Mesenchymal stem cell (in vitro differentiated cells and primary cell): ENCODE measurements at places on chromosomes 16 and 17.

DNA sequence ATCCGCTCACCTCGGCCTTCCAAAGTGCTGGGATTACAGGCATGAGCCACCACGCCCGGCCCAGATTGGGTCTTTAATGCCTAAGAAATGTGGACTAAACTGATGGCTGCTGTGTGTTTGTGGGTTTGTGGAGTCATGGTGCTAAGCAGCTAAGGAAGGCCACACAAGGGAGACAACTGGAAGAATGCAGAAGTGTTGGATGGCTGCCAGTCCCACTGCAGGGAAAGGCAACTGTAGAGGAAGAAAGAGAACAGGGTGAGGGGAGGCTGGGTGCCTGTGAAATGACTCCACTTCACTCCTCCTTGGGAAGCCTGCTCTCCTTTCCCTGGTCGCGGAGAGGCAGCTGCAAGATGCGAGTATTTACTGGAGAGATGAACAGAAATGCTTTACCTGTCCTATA is 23.5 kb upstream of the SIAH1 start:
- H3K4me3 ChIP-seq = no peak overlapping the region
- H3K36me3 ChIP-seq = no peaks in the 10 kb centered on the region
- H3K27me3 ChIP-seq = no peaks in the 10 kb centered on the region
- peaks cover 11% of the 10 kb centered on the region for H3K4me1 ChIP-seq
- DNase-seq = peak; percentile 73

GRCh38 chr16:89352091-89352681 is 134.7 kb downstream of the ZNF778 start:
- H3K4me3 ChIP-seq = no peak overlapping the region
- no peak for DNase-seq
- peaks cover 14% of the 10 kb centered on the region for H3K36me3 ChIP-seq
- H3K4me1 ChIP-seq = peaks cover 31% of the 10 kb centered on the region

GRCh38 chr16:80993307-80993706 is 13.4 kb downstream of the CMC2 start:
- peaks cover 9% of the 10 kb centered on the region for H3K36me3 ChIP-seq
- H3K27me3 ChIP-seq = no peaks in the 10 kb centered on the region
- H3K4me1 ChIP-seq = no peaks in the 10 kb centered on the region
- peak; percentile 85 for DNase-seq
- H3K4me3 ChIP-seq = peak overlapping the region; percentile 23

DNA sequence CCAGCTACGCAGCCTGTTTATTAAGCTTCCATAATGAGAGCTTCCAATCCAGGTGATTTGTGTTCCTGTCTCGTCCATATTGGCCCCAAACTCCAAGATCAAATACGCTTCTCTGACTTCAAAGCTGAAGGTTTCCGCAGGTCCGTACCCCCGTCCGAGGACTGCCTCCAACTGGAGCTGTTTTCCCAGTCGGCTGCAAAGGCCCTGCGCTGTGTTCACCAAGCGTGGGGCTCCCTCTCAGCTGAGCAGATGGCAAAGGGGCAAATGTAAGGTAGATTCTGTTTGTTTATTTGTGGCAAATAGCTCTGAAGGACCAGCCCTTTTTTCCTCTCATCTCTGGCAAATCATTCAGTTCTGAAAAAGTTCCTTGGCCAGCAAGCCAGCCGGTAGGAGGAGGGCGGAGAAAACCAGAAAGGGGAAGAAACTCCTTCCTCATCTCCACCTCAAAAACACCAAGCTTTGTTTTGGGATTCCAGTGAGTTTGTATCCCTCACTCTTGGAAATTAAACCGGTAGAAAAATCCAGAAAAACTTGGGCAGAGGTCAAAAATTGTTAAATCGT is 35.2 kb downstream of the NXN start:
- no peak overlapping the region for H3K27ac ChIP-seq
- peaks cover 11% of the 10 kb centered on the region for H3K4me1 ChIP-seq
- no peak for DNase-seq

DNA sequence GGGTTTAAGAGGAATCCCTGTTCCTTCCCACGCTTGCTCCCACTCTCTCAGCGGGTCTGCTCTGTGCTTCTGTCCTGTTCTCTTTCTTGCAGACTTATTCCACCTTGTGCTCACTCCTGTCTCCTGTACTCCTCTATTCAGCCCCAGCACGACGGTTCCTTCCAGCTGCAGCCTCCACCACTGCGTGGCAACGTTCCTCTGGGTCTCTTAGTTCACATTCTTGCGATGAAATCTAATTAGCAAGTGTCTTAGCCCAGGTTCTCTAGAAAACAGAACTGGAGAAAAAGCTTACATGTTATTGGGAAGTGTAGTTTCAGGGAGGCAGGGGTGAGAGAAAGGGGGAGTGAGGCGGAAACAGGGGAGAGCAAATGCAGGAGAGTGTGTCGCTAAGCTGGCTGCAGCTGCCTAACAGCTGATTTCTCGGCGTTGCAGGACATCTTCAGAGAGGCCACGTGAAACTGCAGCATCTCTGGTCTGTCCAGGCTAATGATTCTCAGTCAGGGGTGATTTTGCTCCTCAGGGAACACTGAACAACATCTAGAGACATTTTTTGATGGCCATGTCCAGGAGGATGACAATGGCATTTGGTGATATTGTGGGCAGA is 213.2 kb upstream of the NLRP1 start:
- peak; percentile 15 for DNase-seq
- H3K4me3 ChIP-seq = no peak overlapping the region
- H3K4me1 ChIP-seq = no peaks in the 10 kb centered on the region
- H3K27me3 ChIP-seq = peaks cover 32% of the 10 kb centered on the region
- no peaks in the 10 kb centered on the region for H3K36me3 ChIP-seq
- no peak overlapping the region for H3K27ac ChIP-seq

DNA sequence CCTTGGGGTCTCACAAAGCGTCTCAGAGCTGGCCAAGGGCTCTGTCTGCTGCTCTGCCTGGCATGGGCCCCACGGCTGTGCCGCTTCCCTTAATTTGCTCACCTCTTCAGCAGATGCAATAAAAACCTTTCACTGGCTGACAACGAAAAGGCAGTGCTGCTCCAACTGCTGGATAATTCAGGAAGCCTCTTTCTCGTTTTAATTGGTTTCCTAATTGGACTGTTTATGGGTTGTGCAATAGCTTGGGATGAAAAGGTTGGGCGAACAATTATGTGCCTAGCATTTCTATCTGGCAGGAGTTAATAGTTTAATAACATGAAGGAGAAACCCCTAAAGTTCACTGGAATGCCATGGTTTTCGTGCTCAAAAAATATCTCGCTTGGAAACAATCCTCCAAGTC is 234.1 kb upstream of the IRX5 start:
- H3K36me3 ChIP-seq = no peaks in the 10 kb centered on the region
- DNase-seq = no peak
- no peaks in the 10 kb centered on the region for H3K27me3 ChIP-seq

- DNase-seq = no peak
- H3K36me3 ChIP-seq = peaks cover 24% of the 10 kb centered on the region
- peak overlapping the region; percentile 96 for H3K4me3 ChIP-seq
- no peak overlapping the region for H3K27ac ChIP-seq
- no peaks in the 10 kb centered on the region for H3K27me3 ChIP-seq
These were observed 4.1 kb downstream of the NUFIP2 start for GRCh38 chr17:29289852-29290251.

- no peak for DNase-seq
- H3K4me1 ChIP-seq = peaks cover 16% of the 10 kb centered on the region
- H3K4me3 ChIP-seq = no peak overlapping the region
- H3K27me3 ChIP-seq = peaks cover 66% of the 10 kb centered on the region
- H3K27ac ChIP-seq = no peak overlapping the region
These were observed 34.1 kb upstream of the NDRG4 start for GRCh38 chr16:58465817-58466216.

DNA sequence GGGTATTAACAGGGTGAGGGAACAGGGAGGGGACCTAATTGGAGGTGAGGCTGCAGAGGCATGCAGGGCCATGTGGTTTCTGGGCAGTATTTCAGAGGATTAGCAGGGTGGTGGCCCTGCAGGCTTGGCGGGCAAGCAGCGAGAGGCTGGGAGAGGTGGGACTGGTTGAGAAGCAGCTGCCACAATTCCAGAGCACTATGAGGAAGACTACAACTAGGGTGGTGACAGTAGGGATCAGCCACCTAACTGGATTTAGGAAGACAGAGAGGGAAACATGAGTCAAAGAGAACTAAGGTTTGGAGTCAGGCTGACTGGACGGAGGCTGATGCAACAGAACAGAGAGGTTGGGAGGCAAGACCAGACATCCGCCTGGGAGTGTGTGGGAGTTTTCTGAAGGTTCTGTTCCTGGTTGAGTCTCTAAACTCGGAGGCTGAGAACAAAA is 12.3 kb downstream of the ALOXE3 start:
- H3K27me3 ChIP-seq = peaks cover 28% of the 10 kb centered on the region
- H3K36me3 ChIP-seq = no peaks in the 10 kb centered on the region
- DNase-seq = no peak

- no peaks in the 10 kb centered on the region for H3K27me3 ChIP-seq
- no peak overlapping the region for H3K4me3 ChIP-seq
- no peak for DNase-seq
- peaks cover 8% of the 10 kb centered on the region for H3K4me1 ChIP-seq
- H3K27ac ChIP-seq = no peak overlapping the region
These were observed 42.5 kb downstream of the ARHGAP17 start for GRCh38 chr16:24972608-24973220.

DNA sequence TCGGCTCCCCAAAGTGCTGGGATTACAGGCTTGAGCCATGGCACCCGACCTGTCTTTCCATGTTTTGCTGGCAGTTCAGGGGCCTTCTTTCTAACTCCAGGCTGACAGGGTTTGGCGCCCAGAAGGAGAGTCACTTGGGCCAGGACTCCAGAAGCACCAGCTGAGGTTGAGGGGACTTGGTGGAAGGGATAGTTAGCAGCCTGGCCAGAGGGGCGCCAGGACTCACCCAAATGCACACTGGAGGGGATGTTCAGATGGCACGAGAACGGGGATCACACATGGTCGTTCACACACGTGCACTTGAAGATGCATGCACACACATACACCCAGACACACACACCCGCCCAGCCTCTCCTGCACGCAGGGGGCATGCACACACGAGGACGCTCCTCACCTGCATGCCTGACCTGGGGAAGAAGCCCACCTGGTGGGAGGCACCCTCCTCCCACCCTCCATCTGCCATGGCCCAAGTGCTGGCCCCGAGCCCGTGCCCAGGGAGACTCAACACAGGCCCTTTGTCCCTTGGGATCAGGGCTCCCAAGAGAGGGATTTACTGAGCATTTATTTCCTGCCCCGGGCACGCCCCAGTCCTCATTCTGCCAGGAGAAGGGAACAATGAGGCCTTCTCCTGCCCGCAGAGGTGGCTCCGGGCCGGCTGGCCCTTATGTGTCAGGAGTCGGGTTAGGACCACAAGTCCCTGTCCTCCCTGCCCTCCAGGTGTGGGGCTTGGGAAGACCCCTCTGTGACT is 2.3 kb upstream of the PRSS21 start:
- peaks cover 6% of the 10 kb centered on the region for H3K4me1 ChIP-seq
- H3K27ac ChIP-seq = no peak overlapping the region
- H3K27me3 ChIP-seq = peaks cover 76% of the 10 kb centered on the region
- DNase-seq = no peak
- H3K36me3 ChIP-seq = no peaks in the 10 kb centered on the region
- H3K4me3 ChIP-seq = no peak overlapping the region

GRCh38 chr16:65959983-65960382 is 406.5 kb upstream of the CDH5 start:
- no peak overlapping the region for H3K4me3 ChIP-seq
- H3K4me1 ChIP-seq = no peaks in the 10 kb centered on the region
- no peaks in the 10 kb centered on the region for H3K36me3 ChIP-seq
- no peak for DNase-seq
- no peak overlapping the region for H3K27ac ChIP-seq

DNA sequence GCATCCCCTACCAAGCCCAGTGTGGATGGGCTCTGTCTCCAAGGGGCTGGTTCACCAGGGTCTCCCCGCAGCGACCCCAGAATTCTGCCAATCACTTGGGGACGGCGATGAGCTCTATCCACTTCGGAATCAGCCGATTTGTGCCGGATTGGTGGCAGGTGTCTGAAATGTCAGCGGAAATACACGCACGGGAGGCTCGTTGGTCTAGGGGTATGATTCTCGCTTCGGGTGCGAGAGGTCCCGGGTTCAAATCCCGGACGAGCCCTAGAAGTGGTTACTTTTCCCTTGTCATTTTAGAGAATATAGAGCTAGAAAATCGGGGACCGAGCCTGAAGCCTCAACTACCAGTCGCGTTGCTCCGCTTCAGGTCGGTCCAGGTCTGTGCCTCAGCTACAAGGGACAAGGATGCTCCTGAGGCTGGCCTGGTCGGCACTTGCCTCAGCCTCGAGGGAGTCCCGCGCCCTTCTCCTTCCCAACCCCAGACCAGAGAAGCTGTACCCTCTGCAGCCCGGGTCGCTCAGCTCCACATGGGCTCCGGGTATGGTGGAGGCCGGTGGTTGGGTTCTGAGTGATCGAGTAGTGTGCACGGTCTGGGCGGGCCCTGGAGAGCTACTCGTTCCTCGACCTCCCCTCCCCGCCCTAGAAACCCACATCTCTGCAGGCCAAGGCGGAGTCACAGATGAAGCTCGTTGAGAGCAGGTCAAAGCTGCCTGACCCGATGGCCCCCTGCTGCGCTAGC is 16.0 kb upstream of the OR1F1 start:
- H3K4me3 ChIP-seq = no peak overlapping the region
- peak; percentile 45 for DNase-seq
- peaks cover 32% of the 10 kb centered on the region for H3K4me1 ChIP-seq

DNA sequence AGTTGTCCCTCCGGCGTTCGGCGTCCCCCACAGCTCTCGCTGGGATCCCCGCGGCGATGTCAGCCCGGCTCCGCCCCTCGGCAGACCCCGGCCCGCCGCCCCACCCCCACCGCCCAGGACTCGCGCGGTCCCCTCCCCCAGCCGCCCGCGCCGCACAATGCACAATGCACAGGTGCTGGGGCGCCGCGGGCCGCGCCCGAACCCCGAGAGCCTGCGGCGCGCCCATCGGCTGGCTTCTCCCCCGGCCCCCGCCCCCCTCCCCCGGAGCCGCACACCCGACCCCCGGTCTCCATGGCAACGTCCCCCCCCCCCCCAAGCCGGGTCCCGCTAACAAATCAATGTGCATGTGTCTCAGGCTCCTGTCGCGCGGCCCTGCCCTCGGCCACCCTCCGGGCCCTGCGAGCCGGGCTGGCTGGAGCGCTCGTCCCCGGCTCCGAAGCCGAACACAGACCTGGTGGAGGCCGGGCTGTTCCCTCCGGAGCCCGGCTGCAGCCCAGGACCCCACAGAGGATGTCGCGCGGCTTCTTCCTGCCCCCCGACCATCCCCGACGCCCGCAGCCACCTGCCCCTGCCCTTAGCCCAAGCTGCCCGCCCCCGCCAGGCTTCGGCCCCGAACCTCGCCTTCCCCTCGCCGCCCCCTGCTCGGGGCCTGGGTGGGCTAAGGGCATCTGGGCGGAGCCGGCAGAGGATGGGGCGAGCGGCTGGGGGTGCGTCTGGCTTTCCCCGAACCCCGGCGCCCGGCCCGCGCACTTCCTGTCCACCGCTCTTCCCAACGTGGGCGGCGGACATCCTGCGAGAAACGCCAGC is 818 bp upstream of the CBX8 start:
- peaks cover 14% of the 10 kb centered on the region for H3K36me3 ChIP-seq
- peak overlapping the region; percentile 56 for H3K4me3 ChIP-seq
- DNase-seq = no peak
- H3K27me3 ChIP-seq = peaks cover 54% of the 10 kb centered on the region

GRCh38 chr17:29390851-29391631 is 878 bp downstream of the TAOK1 start:
- peak overlapping the region; percentile 31 for H3K27ac ChIP-seq
- H3K4me1 ChIP-seq = peaks cover 1% of the 10 kb centered on the region
- DNase-seq = peak; percentile 74
- no peaks in the 10 kb centered on the region for H3K27me3 ChIP-seq
- H3K36me3 ChIP-seq = peaks cover 2% of the 10 kb centered on the region
